ENCODE measurements at places on chromosomes 7 and 10.
A peak's percentile ranks its signal among the peaks of the same experiment; 100 is the strongest.

DNA sequence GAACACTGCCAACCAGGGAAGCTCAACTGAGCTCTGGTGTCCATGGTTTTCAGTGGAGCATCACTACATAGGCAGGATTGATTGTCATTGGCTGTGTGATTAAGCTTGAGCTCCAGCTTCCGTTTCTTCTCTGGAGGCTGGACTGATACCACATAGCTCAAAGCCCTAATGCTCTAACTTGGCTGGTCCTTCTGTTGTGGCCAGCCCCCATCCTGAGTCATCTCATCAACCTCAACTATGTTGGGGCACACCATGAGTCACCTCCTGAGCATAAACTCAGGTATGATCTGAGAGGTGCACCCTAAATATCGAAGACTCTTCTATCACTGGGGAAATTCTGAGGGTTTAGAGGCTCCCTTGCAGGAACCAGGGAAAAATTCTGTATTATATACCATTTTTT is 114.5 kb upstream of the INHBA start:
- DNase-seq, result no peak

DNA sequence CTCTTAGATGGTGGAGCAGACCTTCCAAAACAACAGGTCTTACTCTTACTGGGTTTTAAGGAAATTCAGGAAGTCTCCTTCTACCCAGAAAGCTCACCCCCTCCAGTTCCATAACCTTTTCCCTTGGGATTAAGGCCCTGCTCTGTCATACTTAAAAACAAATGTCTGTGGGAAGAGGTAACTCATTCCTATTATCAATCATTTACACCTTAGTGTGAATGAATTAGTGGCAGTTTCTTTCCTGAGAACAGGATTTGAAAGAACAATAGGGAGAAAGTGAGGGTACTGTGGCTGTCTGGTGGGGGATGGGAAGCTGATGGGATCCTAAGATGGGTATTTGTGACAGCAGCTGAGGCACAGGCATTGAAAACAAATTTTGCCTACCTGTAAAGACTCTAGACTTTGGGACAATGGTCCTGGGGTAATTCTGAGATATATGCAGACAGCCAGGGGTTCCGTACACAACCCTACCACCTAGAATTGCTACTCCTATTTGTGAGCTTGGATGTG is 22.2 kb upstream of the PDLIM1 start:
- DNase-seq, result no peak

GRCh38 chr10:92177546-92177945 is 113.3 kb downstream of the CPEB3 start:
- DNase-seq, result no peak

GRCh38 chr7:2665359-2665791 is 22.6 kb upstream of the AMZ1 start:
- no peak for DNase-seq

DNA sequence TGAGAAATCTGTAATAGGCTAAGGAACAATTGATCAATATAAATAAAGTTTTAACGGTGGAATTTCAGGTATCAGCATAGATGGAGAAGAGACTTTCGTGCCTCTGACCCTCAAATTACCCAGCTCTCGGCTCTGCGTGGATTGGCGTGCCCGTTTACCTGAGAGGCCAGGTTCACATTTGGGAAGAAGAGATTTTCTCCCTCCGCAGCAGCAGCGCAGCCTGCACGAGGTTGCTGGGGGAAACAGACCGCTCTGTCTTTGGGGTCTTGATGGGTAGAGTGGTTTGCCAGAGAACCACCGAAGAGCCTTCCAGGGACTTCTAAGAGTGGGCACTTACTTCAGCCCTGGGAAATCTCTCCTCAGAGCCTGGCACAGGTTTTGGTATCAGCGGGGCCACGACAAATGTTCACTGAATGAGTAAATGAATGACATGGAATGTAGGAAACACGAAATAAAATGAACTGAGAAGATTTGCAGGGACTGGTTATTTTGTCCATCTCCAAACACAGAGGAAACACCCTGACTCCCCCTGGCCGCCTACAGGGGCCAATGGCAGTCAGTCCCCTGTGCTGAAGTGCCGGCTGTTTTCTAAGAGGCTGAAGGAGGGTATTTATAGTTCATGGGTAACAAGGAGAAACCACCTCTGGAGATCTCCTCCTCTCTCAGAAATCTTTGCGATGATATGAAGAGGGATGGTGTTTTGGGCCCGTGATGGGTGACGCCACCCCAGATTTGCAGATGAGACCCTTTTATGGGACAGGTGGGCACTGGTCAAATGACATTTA is 338.5 kb downstream of the ADARB2 start:
- no peak for DNase-seq

GRCh38 chr10:21791276-21791675 is 212.3 kb downstream of the DNAJC1 start:
- DNase-seq, result no peak

GRCh38 chr7:86863452-86863851 is 196.0 kb downstream of the ELAPOR2 start:
- DNase-seq, result no peak

GRCh38 chr10:14761372-14761771 is 13.3 kb downstream of the FAM107B start:
- no peak for DNase-seq

DNA sequence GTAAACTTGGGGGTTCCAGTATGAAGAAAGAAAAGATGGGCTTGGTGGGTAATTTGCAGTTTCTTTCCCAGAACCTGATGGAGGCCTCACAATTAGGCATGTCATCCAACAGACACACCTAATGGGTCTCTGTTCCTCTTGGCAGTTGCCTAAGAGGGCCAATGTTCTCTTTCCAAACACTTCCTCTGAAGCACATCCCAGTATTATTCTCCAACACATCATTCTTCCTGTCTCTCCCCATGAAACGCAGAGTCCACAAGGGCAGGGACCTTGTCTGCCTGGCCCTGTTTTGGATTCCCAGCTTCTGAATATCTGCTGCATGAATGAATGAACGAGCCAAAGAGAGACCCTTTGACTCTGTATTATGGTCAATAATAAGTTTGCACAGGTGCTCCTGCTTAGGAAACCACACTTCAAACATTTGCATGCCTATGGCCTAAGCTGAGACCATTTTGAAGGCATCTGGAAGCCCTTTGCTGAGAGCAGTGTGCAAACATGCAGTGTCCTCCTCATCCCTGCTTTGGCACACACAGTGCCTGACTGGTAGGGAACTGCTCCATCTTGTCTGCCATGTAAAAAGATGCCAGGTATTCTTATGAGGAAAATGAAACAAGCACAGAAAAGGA is 100.9 kb upstream of the CHST15 start:
- DNase-seq, result no peak

DNA sequence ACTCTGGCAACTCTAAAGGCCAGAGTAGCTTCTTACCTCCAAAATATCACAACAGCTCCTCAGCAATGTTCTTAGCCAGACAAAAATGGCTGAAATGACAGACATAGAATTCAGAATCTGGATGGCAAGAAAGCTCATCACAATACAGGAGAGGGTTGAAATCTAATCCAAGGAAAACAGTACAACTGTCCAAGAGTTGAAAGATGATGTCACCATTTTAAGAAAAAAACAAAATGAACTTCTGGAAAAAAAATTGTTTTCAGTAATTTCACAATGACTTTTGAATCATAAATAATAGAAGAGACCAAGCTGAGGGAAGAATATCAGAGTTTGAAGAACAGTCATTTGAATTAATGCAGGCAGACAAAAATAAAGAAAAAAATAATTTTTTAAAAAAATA is 479.5 kb downstream of the ZWINT start:
- DNase-seq, result no peak

DNA sequence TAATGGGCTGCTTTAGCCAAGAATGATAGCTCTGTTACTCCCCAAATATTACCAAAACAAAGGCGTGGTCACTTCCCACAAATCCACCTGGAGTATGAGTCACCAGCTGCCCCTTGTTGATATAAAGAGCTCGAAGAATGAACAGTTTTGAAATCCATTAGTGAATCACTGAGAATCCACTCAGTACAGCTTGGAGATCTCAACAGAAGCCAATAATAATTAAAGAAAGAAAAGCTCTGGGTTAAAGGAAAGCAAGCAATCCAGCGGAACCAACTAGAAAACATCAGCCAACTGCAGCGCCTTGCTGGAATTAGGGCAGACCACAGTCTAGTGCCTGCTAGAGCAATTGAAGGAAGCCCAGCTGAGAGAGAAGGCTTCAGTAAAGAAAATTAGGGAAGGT is 576.0 kb upstream of the C7orf33 start:
- no peak for DNase-seq

GRCh38 chr7:100156331-100157068 is 2.0 kb downstream of the TRAPPC14 start:
- peak; percentile 59 for DNase-seq

DNA sequence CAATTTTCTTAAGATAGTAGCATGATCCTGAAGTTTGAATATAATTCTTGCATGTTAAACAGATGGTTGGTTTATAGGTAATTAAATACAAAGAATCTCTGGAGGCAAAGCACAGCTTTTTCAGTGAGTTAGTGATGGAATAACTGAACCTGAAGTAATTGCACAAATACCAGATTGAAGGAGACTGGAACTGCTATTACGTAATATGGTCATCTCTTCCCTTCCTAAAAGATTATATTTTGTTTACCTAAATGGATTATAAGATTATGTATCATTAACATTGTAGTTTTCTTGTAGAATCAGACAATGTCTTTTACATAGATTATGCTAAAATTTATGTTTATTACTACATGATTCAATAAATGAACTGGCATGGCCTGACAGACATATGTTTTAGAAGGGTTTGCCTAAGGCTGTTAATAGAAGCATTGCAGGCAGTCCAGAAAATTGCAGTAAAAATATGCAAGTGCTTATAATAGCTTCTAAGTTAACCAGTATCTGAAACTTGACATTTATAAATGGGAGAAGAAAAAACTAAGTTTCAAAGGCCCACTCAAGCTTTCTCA is 35.8 kb upstream of the GPR37 start:
- no peak for DNase-seq

DNA sequence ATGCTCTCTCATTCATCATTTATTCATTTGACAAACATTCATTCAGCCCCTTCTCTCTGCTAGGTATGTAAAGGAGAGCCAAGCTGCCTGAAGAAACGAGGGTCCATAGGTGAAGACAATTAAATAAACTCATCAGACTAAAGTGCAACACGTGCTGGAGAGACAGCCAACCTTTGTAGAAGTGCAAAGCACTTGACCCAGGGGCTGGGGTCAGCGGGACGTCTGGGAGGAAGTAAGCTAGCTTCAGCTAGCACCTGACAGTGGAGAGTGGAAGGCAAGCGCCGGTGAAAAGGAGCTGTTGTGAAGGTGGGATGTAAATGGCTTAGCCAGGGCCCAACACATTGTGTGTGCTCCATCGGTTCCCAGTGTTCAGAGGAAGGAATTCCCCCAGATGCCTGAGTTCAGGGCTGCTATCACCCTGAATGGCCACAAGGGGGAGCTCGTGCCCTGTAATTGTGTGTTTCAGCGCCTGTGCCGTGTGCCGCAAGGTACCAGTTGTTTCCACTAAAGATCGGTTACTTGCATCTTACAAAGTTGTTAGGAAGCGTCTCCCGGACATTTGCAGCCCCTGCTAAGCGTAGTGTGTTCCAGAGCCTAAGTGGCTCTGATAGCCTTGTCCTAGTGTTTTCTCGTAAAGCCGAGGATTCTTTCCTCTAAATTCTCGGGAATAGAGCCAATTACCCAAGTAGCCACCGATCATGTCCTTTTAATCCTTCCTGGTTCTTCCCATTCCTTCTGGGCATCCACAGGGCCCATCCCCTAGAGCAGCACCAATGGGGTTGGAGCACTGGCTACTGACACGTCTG is 30.6 kb downstream of the TLX1 start:
- peak; percentile 33 for DNase-seq

DNA sequence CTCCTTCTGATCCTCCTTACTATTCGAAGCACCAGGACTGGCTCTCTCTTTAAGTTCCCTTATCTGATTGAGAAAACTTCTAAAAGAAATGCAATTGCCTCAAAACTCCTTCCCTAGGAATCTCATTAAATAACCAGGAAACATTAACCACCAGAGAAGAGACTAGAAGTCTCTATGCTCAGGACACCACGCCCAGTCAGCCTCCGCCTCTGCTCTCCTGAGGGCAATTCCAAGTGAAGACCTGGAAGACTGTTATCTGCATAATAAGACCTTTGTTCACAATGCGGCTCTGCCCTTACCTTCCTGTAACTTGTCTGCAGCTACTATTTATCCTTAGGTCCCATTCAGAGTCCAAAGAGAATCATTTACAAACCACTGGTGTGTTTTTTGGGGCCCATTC is 78.8 kb downstream of the ELMO1 start:
- no peak for DNase-seq

DNA sequence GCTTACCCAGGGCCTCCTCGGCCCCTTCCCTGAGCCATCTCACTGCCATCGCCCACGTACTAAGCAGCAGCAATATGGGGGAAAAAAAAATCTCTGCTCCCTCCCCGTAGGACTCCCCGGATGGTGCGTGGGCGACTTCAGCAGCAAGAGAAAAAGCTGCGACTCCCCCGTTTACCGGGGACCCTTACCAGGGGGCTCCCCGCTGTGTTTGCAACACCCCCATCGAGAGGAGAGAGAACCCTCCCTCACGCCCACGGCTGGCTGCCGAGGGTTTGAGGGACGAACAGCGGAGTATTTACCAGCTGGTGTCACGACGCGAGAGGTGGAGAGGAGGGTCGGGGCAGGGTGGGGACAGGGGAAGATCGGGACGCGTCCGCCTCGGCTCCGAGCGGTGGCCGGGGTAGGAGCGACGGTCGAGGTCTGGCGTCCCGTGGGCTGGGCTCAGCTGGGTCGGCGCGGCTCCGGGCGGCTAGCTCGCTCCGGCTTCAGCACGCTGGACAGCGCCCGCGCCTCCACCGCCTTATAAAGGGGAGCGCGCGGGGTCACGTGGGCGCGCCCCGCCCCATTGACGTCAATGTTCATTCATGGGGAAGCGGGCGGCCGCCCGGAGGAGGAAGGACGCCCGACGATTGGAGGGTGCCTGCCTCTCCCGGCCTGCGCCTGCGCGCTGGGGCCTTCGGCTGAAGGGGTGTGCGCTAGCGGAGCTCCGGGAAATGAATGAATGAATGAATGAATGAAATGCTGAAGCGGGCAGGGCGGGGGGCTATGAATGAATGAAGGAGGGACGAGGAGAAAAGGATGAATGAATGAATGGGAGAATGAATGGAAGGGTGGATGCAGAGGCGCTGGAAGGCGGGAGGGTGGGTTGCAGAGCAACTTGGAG is at the start of gene VGF:
Gene VGF, minus strand, starts transcription at position 495 of the 883 bp plus-strand sequence. CDS start 726 bp downstream, outside the sequence.
- peak; percentile 86 for DNase-seq

GRCh38 chr7:42070068-42070467 is 166.9 kb downstream of the GLI3 start:
- DNase-seq, result no peak

DNA sequence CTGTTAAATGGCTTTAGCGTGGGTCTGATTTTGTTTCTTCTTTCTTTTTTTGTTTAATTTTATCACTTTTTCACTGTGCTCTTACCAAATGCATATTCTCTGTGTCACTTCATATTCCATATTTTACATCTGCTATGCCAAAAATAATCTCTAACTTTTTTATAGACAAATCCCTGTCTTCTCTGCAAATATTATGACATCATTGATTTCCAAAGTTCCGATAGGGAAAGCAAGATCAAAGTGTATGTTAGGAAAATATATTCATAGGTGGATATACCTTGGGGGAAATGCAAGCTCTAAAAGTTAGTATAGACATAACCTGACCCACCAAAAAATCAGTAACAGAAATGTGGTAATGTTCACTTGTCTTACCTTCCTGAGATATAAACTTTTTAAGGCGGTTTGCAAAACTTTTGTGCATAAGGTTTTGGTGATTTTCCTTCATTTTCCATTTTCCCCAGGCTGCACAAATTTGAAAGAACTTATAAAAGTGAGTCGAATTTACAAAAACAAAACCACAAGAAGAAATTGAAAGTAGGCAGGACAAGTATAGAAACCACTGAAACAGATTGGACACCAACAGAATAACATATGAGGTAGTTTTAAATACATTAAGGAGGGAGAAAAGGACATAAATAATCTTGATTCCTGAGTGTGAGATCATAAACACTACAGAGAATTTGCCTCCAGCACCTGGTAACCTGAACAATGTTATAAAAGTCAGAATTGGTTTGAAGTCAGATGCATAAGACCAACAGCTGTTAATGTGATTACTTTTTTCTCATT is 63.1 kb upstream of the TFEC start:
- no peak for DNase-seq

All from HL-60 (cell line).